ENCODE measurements at places on chromosomes 1 and 21.
A peak's percentile ranks its signal among the peaks of the same experiment; 100 is the strongest.

- DNase-seq: no peak
Measured at GRCh38 chr1:201845331-201846083, 16.6 kb downstream of the IPO9 start.

GRCh38 chr1:150151291-150152181 is 1.8 kb downstream of the PLEKHO1 start:
- DNase-seq: no peak

GRCh38 chr1:164675342-164675904 is 116.4 kb downstream of the PBX1 start:
- no peak for DNase-seq

- no peak for DNase-seq
Measured at GRCh38 chr1:67300561-67300960, 7.1 kb upstream of the IL12RB2 start.

GRCh38 chr21:25561668-25562641 is 45.3 kb downstream of the MRPL39 start:
- no peak for DNase-seq

- no peak for DNase-seq
Measured at GRCh38 chr1:7552402-7552801, 218.7 kb upstream of the VAMP3 start.

DNA sequence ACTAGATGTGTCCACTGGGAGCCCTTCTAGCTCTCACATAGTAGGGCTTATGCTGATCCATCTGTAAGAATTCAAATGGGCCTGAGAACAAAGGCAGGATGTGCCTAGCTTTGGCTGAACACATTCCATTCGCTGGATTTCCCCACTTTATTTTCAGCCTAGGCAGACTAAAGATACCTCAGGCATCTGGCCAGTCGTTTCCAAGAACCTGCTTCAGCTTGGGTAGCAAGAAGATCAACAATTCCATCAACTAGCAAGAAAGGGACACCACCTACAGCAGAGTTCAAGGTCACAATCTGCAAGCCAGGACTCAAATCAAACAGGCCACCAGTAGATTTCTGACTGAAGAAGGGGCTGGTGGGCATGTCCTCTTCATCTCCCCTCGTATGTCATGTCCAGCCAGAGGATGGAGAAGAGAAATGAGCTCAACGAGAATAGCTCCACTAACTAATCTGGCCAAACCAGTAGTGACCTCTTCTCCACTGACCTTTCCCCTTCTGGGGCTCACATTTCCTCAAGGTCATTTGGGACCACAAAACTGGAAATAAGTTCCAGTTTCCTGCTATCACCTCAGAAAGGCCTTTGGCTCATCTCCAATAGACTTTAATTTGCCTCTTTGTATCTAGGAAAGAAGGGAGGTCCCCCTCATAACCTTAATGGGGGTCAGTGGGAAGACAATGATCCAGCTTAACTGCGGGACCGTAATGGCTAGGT is 14.2 kb downstream of the TXNIP start:
- DNase-seq: no peak

DNA sequence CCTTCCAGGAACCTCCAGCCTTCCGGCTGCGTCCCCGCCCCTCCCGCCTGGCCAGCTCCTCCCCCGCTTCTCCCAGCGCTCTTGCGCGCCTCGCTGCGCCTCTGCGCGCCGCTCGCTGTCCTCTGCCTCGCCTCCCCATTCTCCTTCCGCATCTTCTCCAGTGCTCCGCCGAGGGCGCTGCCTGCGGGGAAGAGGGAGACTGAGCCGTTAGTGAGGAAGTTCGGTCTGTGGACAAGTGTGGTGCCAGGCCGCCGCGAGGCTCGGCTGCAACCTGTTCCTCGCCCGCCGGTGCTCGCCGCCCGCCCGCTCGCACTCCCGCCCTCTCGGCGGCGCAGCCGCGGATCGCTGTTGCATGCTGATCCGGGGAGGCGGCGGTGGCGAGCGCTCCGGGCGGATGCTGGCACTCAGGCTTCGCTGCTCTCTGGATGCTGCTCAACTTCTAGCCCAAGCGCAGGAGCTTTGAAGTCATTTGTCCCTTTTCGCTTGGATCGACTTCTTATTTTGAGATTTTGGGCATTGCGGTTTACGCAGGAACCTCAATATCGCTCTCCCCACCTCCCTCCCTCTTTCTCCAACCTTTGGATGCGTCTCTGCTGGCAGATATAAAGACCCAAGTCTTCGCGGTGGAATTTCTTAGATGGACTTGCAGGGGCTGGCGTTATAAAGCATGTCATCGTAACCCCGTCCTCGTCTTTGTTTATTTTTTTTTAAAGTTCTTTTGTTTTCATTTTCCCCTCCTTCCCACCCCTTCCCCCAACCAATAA is 614 bp upstream of the CACNA1E start:
- peak; percentile 64 for DNase-seq

DNA sequence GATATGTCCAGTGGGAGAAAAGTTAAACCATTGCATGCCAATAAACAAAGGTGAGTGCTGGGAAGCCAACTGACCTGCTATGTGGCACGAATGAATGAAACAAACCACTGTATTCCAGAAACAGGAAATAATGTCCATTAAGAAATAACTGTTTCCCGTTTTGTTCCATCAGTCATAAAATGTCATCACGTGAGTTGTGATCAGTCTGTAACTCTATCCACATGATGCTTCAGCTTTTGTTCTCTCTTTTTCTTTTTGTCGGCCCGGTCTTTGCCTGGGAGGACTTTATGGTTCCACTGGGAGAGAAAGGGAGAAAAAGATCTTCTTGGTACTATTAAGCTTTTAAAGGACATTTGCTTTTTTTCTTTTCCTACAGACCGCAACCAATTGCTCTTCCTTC is 179.9 kb downstream of the TGFB2 start:
- no peak for DNase-seq

GRCh38 chr1:44293761-44294315 is 61.2 kb downstream of the ERI3 start:
- DNase-seq: no peak

GRCh38 chr1:186311375-186312051 is 63.5 kb downstream of the TPR start:
- DNase-seq: no peak

DNA sequence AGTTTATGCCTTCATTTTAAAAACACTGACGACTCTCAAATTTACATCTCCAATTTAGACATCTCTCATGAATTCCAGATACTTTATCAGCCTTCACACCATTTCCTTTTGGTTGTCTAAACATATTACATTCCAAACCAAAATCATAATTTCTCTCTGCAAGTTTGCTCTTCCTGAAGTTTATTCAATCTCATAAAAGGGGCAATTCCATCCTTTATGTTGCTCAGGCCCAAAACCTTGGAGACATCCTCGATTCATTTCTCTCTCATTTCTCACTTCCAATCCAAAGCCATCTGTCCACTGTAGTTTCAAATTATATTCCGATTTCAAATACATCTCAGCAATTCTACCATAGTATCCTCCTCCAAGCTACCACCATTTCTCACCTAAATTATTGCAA is 74.0 kb downstream of the FYB2 start:
- DNase-seq: no peak

GRCh38 chr1:8094481-8095241 is 68.6 kb upstream of the ERRFI1 start:
- DNase-seq: no peak

GRCh38 chr1:59743324-59744091 is 71.2 kb upstream of the HOOK1 start:
- DNase-seq: no peak

GRCh38 chr1:230854423-230854822 is 13.9 kb downstream of the C1orf198 start:
- no peak for DNase-seq

GRCh38 chr1:226487921-226488320 is 60.6 kb upstream of the STUM start:
- DNase-seq: no peak

DNA sequence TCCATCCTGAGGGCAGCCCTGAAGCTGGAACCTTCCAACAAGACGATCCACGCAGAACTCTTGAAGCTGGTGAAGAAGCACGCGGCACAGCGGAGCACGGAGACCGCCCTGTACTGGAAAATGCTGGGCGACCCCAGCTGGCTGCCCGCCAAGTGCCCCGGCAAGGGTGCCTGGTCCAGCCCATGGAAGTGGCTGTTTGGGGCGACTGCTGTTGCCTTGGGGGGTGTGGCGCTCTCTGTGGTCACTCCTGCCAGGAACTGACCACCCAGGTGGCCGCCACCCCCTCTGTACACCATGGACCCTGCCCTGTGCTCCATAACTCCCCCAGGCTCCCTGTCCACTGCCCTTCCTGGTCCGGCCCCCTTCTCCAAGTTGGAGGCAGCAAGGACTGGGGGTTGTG is 90.8 kb downstream of the PPP1R12B start:
- no peak for DNase-seq

GRCh38 chr21:44089001-44089911 is 17.9 kb upstream of the PWP2 start:
- no peak for DNase-seq

- DNase-seq: no peak
Measured at GRCh38 chr1:46553506-46553905, 2.1 kb upstream of the KNCN start.

DNA sequence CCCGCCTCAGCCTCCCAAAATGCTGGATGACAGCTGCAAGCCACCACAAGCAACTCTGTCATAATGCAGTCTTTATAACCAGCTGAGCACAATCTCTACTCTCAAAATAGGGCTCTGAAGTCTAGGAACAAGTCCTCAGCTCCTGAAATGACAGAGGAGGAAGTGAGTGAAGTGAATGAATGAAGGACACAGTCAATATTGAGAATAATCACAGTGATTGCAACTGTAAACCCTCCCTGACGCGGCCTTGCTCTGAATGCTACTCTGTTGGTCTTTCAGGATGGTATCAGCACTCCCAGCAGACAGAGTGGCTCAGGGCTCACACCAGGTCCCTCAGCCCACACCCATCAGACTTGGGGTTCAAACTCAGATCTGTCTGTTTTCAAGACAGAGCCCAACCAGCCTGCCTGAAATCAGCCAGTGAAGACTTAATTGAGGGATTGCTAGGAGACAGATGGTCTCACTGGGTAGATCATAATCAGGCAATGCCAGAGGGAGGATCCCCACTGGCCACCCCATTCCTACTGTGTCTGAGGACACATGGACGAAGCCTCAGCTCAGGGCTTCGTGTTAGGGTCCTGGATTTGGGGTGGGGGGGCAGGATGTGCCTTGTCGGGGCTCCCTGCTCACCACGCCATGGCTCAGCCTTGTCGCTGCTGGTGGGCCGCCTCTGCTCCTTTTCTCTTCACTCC is 20.9 kb downstream of the RNF187 start:
- DNase-seq: no peak
